ENCODE measurements at places on chromosomes 2 and 18.

DNA sequence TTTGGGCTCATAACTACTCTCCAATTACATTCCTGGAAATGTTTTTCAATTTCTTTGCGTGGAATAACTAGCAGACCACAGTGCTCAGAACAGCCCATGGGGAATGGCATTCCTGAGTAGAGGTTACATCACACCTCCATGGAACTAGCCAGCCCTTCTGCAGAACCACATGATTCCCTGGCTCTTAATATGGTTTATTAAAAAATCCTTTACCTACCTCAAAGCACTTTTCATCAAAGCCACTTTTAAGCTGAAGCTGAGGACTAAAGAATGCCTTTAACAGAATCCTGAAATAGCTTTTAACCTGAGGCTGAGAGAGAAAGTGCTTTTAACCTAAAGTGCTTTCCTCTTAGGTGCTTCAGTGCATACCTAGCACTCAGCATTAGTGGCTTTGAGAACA is 376.3 kb downstream of the ARHGAP15 start:
- DNase-seq = no peak

DNA sequence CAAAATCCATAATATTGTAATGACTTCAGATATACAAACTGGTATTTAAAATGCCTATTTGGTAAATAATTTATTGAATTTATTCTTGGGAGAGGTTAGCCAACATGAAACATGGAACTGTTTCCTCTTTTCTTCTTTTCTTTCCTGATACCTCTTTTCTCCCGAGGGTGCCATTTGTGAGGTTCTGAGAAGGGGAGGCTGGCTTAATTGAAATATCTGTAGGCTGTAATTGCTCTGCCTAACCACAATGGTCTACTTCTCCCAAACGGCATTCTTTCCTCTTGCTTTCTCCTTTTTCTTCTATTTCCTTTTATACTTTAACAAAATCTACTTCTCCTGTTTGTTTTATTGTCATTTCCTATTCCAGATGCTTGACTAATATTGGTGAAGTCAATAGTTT is 114.9 kb downstream of the TCF4 start:
- DNase-seq = no peak

DNA sequence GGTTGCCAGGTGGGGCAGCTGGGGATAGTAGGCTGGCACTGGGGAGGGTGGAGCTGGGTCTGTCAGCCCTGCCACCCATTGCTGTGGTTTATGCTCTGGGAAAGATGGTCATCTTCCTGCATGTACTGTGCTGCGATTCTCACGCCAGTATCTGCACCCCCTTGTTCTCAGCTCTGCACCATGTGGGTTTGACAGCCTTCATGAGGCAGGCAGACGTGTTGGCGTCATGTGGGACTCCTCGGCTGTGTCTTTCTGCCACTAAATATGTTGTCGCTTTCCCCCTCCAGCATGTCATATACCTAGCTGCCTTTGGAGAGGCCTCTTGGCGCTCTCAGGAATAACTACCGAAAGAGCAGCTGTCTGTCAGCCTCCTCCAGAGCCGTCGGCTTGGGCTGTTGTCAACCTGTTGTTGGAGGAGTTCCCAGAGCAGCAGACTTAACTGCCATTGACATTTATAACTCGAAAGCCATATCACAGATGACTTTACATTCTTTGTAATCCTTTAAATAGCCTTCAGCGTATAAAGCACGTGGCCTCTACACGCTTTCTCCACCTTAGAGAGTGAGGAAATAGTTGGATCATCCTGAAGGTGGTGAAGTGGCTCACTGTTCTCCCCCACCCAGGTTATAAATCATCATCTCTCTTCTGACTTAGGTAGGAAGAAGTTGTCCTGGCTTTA is 80.4 kb upstream of the MGAT5 start:
- peak; percentile 44 for DNase-seq

DNA sequence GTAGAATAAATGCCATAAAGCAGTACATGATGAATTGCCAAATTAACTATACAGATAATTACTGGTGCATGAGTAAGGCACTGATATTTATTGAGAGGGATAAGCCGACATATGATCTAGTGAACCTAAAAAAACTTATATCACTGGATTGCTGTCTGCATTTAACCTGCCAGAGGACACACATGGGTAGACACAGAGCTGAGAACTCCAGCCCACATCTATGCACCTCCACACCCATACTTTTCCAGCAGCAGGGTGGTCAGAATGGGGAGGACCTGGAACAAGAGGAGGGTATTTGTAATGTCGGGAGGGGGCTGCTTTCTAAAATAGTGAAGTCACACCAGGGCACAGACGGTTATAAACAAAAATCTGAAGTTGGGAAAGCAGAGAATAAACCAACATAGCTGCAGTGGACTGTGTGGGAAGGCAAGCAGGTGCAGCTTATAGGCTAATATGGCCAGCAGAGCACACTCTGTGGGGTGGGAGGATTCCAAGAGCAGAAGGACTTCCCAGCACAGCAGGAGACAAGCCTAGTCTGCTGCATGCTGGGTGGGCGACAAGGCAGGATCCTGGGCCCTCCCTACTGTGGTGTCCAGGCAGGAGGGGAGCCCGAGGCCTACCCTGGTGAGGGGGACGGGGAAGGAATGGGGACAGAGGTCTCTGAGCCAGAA is 17.2 kb downstream of the ST3GAL5 start:
- DNase-seq = no peak

GRCh38 chr2:127086990-127087790 is 19.8 kb downstream of the BIN1 start:
- DNase-seq = no peak

DNA sequence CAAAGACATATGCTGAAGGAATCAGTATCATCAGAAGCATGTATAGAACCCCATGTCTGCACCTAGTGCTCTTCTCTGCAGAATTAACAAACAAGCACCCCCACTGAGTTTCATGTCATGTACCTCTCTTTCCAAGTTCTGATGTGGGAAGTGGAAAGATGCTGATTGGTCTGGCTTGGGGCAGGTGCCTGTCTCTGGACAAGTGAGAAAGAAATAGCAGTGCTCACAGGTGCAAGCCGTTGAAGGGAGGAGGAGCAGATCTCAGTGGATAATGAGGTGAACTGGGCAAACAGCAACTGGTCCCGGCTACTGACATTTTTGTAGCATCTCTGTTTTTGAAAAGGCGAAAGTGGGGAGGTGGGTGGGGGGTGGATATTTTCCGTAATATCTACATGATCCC is 17.5 kb upstream of the ACVR1 start:
- no peak for DNase-seq

- DNase-seq = no peak
Observed at GRCh38 chr2:159064446-159065301, 96.2 kb downstream of the TANC1 start.

- DNase-seq = no peak
Observed at GRCh38 chr2:228444161-228444560, 262.7 kb upstream of the SPHKAP start.

All from dorsolateral prefrontal cortex (tissue), 122 donors.